ENCODE measurements at places on chromosomes 5 and 9.

DNA sequence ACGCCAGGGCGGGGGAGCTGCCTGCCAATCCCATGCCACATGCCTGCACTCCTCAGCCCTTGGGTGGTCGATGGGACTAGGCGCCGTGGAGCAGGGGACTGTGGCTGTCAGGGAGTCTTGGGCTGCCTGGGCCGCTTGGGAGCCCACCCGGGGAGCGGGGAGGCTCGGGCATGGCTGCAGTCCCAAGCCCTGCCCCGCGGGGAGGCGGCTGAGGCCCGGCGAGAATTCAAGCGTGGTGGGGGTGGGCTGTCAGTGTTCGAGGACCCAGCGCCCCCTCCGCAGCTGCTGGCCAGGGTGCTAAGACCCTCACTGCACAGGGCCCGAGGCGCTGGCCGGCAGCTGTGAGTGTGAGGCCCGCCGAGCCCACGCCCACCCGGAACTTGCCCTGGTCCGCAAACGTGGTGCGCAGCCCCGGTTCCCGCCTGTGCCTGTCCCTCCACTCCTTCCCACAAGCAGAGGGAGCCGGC lies 83.2 kb upstream of the DMRTA1 start:
- peak; percentile 58 for DNase-seq

DNA sequence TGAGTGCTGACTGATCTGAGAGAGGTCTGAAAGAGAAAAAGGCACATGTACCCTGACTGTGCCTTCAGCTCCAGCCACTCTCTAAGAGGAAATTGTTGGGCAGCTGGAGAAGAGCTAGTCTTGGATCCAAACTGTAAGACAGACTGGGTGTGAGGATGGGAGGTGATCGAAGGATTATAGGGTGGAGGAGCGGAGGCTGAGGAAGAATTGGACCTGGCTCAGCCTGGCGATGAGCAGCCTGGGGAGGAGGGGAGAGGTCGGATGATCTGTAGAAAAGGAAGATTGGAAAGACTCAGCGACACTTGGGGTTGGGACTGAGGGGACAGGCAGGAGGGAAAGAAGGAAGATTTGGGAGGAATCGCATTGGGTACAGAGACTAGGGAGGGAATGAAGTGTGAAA lies 98.6 kb upstream of the SLC25A48 start:
- no peak for DNase-seq

- DNase-seq = no peak
Observed at GRCh38 chr9:133239533-133240090, 30.6 kb upstream of the OBP2B start.

DNA sequence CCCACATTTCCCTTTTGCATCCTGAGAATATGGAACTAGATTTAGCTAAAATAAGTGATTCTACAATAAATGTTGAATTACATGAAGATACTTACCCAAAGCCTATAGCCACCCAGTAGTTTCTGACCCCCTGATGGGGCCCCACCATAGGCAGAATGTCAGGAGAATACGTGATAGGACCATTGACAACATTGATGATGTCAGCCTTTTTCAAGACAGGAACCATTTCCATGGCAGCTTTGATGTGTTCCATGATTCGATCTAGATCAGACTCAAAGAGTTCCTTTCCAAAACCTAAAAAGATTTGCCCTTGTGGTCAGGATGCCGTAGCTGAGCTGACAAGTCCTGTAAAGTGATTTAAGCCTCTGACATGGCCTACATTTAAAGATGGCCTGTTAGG lies 27.3 kb downstream of the DMGDH start:
- DNase-seq = no peak

DNA sequence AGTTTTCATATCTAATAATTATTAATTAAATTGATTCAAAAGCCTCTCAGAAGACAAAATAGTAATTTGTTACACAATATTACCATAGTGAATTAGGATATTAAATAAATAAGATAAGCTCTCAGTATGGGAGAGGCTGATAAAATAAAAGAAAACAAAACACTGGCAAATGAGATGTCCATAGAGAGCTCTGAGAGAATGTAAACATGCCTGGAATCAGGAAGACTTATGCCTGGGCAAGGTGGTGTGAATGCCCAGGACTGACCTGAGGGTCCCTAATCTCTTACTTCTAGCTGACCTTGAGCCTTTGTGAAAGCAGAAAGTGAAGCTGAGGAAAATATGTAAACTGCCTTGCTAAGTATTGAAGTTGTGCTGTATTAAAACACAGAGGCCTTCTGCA lies 616.5 kb downstream of the PTPRD start:
- DNase-seq = no peak

GRCh38 chr9:78014776-78015175 lies 16.8 kb downstream of the GNAQ start:
- DNase-seq = no peak

GRCh38 chr5:140674211-140674610 lies 835 bp upstream of the DND1 start:
- no peak for DNase-seq

DNA sequence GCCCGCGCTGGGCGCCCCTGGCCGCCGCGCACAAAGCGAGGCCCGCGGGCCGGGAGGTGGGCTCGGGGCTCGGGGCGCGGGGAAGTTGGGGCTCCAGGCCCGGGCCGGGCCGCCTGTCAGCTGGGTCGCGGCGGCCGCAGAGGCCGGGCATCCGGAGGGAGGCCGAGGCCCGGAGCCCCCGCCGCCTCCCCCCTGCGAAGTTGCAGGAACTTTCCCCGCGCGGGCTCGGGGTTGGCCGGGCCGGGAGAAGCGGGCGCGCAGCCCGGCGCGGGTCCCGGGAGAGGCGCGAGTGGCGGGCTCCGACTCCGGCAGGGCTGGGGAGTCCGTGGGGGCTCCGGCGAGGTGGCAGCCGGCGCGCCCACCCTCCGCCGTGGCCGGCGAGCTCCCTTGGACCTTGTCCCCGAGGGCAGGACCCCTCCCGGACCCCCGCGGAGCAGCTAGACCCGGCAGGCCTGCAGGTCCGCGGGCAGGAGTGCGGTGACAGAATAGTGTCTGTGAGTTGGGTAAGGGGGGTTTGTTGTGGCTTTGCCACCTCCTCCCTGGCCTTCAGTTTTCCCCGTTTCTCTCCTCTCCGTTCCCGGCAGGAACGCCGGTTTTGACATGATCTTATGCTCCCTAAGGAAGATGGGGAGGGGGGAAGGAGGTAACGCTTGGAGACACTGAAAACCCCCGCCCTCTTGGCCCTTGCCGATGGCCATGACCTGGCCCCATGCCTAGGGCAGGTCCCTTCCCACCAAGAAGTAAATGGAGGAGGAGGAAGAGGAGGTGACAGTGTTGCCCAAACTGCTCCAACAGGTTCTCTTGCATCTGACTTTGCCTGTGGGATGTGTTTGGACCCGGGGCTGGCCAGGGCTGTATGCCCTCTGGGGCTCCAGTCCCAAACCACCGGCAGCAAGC lies 942 bp downstream of the PHF2 start:
- no peak for DNase-seq

Data from naive thymus-derived CD8-positive, alpha-beta T cell (primary cell).